ENCODE measurements at places on chromosomes 5 and 9.

DNA sequence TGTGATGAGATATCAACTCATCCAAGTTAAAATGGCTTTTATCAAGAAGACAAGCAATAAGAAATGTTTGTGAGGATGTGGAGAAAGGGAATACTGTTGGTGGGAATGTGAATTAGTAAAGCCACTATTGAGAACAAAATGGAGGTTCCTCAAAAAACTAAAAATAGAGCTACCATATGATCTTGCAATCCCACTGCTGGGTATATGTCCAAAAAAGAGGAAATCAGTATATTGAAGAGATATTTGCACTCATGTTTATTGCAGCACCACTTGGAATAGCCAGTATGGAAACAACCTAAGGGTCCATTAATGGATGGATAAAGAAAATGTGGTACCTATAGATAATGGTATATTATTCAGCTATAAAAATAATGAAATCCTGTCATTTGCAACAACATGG is 25.1 kb downstream of the PPIP5K2 start:
- DNase-seq: no peak

GRCh38 chr5:163387589-163388343 is 49.6 kb upstream of the CCNG1 start:
- no peak for DNase-seq

DNA sequence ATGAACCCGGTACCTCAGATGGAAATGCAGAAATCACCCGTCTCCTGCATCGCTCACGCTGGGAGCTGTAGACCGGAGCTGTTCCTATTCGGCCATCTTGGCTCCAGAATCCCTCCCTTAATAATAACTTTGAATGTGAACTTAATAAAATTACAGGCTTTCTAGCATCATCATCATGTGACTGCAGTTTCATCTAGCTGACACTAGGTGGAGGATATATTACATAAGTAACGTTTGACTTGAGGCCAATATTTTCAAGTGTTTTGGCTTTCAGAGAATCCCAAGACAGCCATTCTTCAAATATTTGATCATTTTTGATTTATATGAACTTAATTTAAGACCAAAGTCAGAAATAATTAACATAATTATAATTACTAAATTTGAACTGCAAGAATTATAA is 474.9 kb upstream of the CDH10 start:
- no peak for DNase-seq

DNA sequence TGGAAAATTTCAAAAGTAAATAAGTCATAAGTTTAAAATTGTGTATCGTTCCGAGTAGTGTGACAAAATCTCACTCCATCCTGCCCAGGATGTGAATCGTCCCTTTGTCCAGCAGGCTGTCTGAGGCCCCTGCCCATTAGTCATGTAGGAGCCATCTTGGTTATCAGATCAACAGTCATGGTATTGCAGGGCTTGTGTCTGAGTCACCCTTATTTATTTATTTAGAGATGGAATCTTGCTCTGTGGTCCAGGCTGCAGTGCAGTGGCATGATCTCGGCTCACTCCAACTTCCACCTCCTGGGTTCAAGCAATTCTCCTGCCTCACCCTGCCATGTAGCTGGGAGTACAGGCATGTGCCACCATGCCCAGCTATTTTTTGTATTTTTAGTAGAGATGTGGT is 30.2 kb downstream of the ITGA2 start:
- DNase-seq: peak; percentile 90

- peak; percentile 40 for DNase-seq
Measured at GRCh38 chr5:142015781-142016533, 3.1 kb upstream of the GNPDA1 start.

GRCh38 chr5:2574155-2574554 is 177.3 kb downstream of the IRX2 start:
- no peak for DNase-seq

GRCh38 chr5:62143268-62144229 is 162.5 kb upstream of the KIF2A start:
- DNase-seq: peak; percentile 30

DNA sequence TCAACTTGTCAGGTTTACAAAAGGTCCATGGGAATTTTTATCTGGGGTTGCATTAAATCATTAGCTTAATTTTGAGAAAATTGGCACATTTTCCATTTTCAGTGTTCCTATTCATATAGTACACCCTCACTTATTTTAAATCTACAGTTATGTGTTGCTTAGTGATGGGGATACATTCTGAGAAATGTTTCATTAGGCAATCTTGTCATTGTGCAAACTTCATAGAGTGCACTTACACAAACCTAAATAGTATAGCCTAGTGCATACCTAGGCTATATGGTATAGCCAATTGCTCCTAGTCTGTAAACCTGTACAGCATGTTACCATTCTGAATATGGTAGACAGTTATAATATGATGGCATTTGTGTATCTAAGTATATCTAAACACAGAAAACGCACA is 19.8 kb upstream of the FAM151B start:
- no peak for DNase-seq

- DNase-seq: no peak
Measured at GRCh38 chr9:121324316-121324715, 45.7 kb downstream of the STOM start.

GRCh38 chr5:178476972-178477754 is 113.0 kb downstream of the COL23A1 start:
- DNase-seq: no peak

GRCh38 chr5:88251048-88251711 is 17.5 kb downstream of the TMEM161B start:
- DNase-seq: peak; percentile 25

DNA sequence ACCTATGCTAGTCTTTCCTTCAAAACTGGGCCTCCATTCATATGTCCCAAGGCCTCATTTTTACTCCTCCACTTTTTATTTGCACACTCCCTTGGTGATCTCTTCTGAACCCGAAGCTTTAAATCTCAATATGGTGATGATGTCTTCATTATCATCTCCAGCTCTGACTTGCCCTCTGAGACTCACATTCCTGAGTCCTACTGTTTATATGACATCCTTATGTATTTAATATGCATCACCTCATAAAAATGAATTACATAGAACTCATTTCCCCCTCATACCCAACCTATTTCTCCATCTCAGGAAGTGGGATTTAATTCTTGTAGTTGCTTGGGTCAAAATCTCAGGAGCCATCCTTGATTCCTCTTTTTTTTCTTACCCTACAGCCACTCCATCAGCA is 473.0 kb downstream of the EBF1 start:
- peak; percentile 27 for DNase-seq

DNA sequence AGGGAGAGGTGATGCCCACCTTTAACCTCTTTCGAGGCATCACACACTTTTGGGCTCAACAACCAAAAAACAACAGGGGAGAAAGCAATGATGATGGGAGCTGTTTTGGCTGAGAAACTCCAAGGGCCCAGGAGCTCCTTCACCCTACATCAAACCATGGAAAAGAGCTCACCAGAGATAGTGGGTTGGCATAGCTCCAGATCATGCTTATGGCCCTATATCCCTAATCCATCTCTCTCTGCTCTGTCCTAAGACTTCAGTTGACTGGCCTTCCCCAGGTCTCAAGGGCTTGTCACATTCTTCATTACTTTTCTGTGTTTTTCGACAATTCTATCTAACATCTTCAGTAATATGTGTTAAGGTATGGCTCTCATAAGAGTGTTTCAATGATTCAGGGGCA is 5.7 kb upstream of the CTSL start:
- DNase-seq: no peak

GRCh38 chr5:58544195-58544594 is 38.7 kb upstream of the RAB3C start:
- no peak for DNase-seq

DNA sequence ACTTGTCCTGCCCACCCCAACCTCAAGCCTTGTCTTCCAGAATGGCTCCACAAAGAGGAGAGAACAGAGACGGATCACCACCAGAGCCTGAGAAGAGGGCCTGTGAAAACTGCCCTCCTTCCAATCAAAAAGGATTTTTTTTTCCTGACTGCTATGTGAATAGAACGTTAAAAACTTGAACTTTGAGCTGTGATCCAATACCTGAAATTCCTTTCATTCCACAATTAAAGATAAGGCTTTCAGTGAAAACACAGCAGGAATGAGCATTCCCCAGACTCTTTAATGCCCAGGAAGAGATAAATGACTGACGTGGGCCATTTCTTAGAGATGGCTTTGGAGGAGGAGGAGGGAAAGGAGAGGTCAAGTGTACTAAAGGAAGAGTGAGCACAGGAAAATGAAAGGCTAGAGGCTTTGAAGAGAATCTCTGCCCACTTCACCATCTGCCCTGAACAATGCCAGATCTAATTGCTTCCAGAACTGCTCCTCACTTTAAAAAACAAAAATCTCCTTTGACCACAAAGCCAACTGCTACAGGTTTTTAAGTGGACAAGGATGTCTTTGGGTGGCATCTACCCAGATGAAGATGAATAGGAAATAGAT is 177.9 kb upstream of the MAP3K1 start:
- DNase-seq: peak; percentile 68

DNA sequence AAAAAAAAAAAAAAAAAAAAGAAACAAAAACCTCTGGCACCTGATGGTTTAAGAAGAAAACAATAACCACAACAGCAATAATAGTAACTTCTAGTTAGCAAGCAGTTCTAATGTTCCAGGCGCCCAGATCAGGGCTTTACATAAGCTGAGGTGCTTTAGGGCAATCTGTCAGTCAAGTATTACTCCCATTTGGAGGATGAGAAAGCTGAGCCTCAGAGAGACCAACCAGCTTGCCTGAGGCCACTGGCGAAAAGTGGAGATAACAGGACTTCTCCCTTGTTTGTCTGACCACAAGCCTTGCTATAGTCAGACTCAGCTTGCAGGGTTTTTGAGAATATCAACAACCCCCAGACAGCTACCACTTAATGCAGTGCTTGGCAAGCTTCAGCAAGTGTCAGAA is 83.5 kb upstream of the BOD1 start:
- DNase-seq: no peak

GRCh38 chr5:124494540-124495116 is 251.8 kb downstream of the ZNF608 start:
- peak; percentile 12 for DNase-seq

DNA sequence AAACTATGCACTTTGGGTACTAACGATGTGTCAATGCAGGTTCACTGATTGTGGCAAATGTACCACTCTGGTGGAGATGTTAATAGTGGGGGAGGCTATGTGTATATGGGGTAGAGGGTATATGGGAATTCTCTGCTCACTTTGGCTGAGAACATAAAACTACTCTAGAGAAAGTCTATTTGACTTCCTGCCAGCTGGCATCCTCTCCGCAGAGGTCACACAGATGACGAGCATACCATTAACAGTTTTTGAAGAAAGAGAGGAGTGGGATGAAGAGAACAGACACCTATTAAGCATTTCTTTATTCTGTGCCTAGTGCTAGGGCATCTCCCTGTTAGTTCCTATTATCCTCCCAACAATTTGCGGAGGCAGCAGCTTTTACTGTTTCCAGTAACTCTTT is 58.4 kb upstream of the TRIM32 start:
- DNase-seq: no peak

DNA sequence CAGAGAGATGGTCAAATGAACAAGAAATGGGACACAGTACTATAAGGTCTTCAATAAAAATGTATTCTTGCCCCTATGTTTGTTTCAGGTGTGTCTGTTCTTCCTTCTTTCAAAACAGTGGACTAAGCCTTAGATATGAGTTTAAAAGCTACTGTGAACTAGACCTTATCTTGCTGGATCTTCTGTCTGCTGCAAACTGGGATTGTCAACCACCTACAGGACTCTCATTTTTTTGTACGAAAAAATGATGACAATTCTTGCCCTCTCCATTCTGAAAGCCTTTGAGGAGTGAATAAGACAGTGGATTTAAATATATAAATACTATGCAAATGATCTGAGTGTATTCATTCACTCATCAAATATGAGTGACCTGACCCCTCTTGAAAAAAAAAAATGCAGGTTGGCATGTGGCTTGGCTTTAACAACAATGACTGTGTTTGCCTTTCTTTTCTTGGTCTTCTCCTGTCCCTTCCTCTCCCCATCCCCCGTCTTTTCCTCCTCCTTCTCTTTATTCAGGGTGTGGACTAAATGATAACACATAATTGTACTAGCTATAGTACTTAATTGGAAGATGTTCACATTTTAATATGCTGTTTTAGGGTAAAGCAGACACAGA is 235.5 kb upstream of the TRIM32 start:
- DNase-seq: no peak

DNA sequence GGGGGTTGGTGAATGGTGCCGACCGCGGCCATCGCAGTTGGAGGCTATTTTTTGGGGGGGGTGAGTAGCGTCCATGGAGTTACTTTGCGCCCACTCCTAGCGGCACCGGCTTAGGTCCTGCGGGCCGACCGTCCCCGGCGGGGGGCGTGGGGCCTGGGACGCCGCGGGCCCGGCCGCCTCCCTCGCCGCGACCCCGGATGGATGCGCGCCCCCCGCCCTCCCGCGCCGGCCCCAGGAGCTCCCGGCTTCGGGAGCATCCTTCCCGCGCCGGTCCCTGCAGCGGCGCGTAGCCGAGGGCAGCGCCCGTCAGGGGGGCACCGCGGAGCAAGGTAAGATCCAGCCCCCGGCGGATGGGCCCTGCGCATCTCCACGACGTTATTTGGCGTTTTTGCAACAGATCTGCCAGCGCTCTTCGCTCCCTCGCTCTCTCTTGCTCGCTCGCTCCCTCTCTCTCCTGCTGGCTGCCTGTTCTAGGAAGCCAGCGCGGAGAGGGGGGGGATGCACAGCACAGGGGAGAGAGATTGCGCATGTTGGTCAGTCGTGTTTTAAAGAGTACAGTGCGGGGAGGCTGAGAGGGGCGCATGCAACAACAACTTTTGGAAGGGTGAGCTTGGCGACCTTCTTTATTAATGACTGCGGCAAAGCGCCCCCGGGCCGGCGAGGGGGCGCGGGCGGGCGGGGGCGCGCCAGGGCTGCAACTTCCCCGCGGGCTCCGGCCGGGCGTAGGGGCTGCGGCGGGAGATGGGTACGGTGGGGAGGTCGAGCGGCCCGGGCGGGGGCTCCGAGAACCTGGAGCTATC is 413 bp downstream of the JADE2 start:
- DNase-seq: peak; percentile 78
